ENCODE measurements at places on chromosomes 13 and 19.

DNA sequence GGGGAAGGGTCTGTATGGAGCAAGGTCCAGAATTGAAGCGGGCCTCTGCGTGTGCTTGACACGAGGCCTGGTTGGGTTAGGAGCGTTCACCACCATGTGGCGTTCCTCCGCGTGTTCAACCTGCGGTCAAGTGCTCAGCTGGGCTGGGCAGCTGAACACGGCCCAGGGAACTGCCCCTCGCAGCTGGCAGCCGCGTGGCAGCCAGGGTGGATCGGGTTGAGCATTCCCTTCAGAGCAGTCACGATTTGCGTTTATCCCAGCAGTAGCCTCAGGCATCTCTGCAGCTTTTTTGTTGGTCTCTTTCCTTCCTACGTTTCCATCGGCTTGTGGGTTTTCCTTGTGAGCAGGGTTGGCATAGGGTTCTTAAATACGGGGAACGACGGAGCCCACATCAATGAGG is 28.7 kb upstream of the F2RL3 start:
- no peak for DNase-seq

DNA sequence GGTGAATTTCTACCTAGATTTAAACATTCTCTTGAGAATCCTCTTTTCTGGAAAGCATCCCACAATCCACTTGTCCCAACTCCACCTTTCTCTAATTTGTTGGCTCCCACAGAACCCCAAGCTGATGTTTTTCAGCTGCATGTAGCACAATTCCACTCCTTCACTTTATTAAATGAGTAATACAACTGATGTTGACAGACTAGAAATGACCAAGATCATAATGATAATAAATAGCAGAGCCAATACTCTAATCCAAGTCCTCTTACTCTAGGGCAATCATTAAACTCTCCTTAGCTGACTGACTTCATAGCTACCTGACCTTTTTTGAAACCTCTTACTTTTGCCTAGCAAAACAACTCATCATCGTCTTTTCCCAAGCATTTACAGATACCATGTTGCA is 27.9 kb upstream of the STARD13 start:
- no peak for DNase-seq

- DNase-seq: no peak
Measured at GRCh38 chr13:54611390-54611789, 1582.8 kb downstream of the OLFM4 start.

- DNase-seq: no peak
Measured at GRCh38 chr13:59877933-59878332, 285.8 kb downstream of the DIAPH3 start.

DNA sequence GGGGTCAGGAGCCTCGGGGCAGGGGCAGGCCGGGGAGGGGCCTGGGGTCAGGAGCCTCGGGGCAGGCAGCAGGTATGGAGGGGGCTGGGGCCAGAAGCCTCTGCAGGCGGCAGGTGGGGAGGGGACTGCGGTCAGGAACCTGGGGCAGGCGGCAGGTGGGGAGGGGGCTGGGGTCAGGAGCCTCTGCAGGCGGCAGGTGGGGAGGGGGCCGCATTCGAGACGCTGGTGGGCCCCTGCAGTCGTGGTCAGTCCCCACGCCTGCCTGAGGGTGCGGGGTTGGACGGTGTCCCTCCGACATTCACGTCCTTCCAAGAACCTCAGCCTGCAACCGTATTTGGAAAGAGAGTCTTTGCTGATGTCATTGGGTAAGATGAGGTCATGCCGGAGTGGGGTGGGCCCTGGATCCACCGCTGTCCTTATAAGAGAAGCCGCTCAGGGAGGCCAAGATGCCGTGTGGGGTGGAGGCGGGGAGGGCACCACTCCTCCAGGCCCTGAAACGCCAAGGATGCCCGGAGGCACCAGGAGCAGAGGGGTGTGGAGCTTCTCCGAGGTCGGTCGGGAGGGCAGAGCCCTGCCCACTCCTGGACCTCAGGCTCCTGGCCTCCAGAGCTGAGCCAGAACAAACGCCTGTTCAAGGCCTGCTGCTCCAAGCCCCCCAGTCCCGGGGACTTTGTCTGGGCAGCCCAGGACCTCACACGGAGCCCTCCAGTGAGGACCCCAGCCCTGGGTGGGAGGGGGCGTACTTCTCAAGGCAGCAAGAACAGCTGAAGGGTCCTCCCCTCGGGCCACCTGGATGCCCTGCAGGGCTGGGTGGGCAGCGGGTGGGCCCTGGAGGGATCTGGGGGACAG is 30.1 kb downstream of the PIP5K1C start:
- no peak for DNase-seq

- no peak for DNase-seq
Measured at GRCh38 chr19:40400559-40400958, 10.6 kb upstream of the HIPK4 start.

- no peak for DNase-seq
Measured at GRCh38 chr13:38421590-38422560, 72.2 kb downstream of the UFM1 start.

DNA sequence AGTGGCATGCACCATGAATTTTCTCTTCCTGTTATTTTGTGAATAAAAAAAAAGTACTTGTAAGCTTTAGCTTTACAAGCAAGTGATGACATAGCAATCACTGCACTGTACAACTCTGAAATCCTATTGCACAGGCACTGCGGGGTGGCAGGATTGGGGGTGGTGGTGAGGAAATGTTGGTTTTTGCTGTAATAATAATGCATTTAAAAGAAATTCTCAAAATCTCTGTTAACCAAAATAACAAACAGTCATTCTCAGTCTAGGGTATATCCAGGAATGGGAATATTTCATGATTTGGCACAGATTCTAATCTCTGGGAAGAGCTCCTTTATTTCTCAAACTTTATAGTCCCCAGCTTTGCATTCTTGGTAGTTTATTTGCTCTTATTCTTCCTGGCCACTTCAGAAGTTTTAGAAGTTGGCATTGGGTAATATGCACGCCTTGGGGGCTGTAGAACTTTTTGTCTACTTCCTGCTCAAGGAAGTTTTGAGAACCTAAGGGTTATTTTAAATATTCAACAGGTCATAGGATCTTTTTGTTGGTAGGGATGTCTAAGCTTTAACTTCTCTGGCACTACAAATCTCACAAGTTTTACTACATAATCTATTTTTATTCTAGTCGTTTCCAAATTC is 353.0 kb upstream of the KLF12 start:
- DNase-seq: no peak

GRCh38 chr13:30851697-30852096 is 54.4 kb upstream of the MEDAG start:
- DNase-seq: peak; percentile 16

DNA sequence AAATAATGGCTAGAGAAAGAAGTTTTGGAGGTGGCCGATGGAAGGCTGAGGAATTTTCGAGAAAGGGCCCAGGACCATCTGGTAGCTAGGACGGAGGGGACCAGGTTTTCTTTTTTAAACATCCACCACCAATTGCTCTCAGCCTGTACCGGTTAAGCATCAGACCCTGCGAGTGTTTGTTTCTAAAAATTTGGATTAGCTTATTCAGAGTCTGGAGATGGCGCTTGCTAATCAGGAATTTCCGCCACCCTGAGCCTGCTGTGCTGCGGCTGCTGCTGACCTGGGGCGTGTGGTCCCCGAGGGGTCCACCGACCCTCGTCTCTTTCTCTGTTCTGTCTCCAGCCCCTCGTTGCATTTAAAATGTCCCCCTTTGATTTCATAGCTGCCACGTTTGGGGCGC is 2.0 kb downstream of the UHRF1 start:
- no peak for DNase-seq

- DNase-seq: no peak
Measured at GRCh38 chr19:6837525-6837924, 49.9 kb upstream of the ADGRE1 start.

DNA sequence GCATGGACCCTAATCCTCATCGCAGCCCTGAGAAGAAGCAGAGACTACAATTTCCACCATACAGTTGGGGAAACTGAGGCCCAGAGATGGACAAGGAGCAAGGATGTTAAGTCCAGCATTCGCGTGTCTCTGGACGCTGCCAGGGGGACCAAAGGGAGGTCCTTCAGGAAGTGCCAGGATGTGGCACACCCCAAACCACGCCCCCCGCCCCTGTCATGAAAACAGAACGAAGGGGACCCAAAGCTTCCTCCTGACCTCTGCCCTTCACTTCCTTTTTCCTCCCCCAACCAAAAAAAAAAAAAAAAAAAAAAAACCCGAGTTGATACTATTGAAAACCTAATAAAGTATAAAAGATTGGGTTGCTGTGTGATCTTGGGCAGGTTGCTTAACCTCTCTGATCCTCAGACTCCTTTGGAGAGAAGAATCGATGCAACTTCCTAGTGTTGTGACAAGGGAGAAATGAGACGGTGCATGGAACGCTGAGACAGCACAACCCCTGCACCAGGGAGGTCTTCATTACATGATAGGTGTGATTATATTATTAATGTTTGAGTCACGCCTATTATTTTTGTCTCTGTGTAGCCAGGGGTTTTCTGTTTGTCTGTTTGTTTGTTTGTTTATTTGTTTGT is 2.7 kb upstream of the ZBTB7A start:
- DNase-seq: no peak

- DNase-seq: peak; percentile 23
Measured at GRCh38 chr13:32267836-32268439, 47.2 kb downstream of the ZAR1L start.

DNA sequence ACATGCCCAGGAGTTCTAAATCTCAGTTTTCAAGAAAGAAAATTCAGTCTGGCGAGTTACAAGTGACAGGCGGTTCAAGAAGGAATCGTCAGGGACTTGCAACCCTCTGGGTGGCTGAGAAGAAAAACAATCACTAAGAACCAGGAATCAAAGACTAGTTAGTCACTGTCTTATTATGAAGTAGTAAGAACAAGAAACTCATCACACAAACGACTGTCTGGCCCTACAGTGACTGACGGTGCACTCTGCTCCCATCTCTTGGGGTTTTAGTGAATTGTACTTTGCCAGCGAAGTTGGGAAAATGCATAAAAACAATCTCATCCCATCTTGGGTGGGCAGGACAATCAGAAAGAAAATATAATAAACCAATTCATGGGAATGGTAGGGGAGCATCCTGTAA is 63.7 kb upstream of the SACS start:
- no peak for DNase-seq

GRCh38 chr13:97321616-97322321 is 99.6 kb downstream of the MBNL2 start:
- no peak for DNase-seq

- no peak for DNase-seq
Measured at GRCh38 chr19:19205416-19206410, 2.5 kb upstream of the NR2C2AP start.
